Stimulated activated CD4-positive, alpha-beta T cell treated with anti-CD3 and anti-CD28 coated beads, Interleukin-2, amount 100 ng/mL, for 4 hours (primary cell): ENCODE measurements at places on chromosomes 1 and 21.

- DNase-seq, result no peak
These were observed 10.8 kb downstream of the MINDY1 start for GRCh38 chr1:150995896-150996295.

- no peak for DNase-seq
These were observed 719 bp upstream of the PARS2 start for GRCh38 chr1:54764922-54765561.

GRCh38 chr1:19410393-19410792 lies 74.9 kb downstream of the CAPZB start:
- no peak for DNase-seq

GRCh38 chr1:54782156-54782555 lies 17.8 kb upstream of the PARS2 start:
- DNase-seq, result no peak

DNA sequence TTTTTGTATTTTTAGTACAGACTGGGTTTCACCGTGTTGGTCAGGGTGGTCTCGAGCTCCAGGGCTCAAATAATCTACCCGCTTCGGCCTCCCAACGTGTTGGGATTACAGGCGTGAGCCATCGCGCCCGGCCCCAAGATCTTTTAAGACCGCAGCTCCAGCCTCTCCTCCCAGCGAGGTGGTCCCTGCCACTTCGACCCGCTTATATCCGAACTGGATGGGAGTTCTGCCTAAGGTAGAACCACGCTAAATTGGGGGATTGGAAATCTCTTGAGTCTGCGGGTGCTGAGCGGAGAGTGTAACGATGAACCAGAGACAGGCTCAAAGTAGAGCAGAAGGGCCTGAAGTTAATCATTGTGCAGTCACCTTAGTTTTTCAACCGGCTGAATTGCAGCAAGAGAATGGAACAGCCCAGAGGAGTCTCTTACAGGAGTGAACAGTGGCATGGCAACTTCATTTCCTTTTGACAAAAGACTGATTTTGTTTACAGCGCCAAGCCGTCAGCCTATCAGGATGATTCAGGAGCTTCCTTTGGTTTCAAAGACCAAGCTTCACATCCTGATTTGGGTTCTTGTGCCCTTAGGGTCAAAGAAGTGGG lies 726 bp upstream of the CYB5R1 start:
- DNase-seq, result no peak

GRCh38 chr1:84619383-84620102 lies 45.3 kb upstream of the CTBS start:
- DNase-seq, result peak; percentile 50

DNA sequence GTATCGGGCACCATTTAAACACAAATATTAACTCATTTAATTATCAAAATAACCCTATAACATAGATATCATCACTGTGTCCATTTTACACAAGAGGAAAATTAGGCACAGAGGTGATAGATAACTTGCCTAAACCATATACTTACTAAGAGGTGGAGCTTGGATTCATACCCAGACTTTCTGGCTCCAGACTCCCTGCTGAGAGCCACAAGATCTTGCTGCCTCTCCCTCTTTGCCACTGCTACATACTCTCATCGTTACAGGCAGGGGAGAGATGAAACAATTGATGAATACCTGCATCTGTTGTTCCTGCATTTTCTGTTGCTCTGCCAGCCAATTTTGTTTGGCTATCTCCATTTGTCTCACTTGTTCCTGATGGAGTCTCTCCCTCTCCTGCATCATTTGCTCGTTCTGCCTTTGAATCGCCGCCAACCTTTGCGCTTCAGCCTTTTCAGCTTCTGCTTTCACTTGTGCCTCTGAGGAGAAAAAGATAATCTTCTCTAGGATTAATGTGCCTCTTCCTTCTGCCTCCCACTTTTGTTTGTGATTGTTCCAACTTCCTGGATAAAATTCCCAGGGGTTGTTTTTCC lies 10.6 kb downstream of the GBP5 start:
- no peak for DNase-seq

- no peak for DNase-seq
These were observed 34.6 kb upstream of the LHX8 start for GRCh38 chr1:75099581-75099980.

GRCh38 chr1:84165601-84166000 lies 21.5 kb downstream of the PRKACB start:
- DNase-seq, result no peak

GRCh38 chr1:17340358-17340757 lies 31.6 kb upstream of the PADI6 start:
- DNase-seq, result no peak

DNA sequence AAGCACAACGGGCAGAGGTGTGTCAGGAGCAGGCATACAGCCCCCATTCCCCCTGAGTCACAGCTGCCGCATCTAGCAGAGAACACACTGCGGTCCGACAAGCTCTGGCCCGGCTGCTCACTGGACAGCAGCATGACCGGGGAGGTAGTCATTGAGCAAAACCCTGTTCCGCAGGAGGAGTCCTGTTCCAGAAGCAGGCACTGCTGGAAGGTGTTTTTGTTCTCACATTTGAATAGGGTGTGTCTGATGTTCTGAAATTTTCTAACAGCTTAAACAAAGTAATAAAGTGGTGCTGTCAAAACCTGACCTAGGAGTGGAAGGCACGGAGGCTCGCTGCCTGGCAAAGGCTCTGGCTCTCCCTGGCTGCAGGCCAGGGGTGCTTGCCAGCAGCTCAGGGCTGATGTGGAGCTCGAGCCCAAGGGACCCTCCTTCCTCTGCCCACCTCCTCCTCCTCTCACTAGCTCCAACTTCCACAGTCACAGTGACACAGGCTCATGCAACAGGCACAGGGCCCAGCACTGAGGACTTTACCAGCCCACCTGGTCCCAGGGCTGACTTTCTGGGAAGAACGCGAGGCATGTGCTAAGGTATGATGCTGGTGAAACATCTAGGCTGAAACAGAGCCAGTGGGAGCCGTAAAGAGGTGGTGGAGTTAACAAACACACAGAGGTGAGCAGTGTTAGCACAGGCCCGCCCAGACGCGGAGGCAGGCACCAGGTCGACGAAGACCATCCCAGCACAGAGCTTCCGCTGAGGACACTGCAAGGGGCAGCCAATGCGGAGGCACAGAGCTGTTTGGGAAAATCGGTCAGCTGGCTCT lies 118.6 kb upstream of the IFFO2 start:
- DNase-seq, result peak; percentile 3

- DNase-seq, result no peak
These were observed 2.6 kb upstream of the PDC start for GRCh38 chr1:186463511-186463910.

- DNase-seq, result no peak
These were observed 324.4 kb downstream of the KCTD3 start for GRCh38 chr1:215891266-215892057.

- no peak for DNase-seq
These were observed 7.2 kb upstream of the SMIM12 start for GRCh38 chr1:34866762-34867109.

GRCh38 chr1:216742625-216743024 lies 19.4 kb upstream of the ESRRG start:
- no peak for DNase-seq

GRCh38 chr1:108570128-108570527 lies 10.2 kb downstream of the EEIG2 start:
- DNase-seq, result no peak

- DNase-seq, result no peak
These were observed 65.8 kb upstream of the PRKACB start for GRCh38 chr1:84078108-84078841.

DNA sequence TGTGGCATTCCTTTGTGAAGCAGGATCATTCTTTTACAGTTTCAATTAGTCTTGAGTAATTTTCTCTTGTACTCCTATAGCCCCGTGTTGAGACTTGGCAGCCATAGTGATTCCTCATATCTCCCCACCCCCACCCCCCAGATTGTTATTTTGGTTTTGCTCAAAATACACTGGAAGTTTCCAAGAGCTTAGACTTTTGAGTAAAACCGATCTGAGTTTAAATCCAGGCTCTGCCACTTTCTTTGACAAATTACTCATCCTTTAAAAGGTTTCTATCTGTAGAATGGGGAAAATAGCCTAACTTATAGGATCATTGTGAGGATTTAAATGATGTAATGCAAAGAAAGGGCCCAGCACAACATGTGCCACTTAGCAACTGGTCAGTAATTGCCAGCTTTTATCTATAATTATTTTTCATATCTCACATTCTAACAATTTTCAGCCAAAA lies 53.1 kb upstream of the RC3H1 start:
- no peak for DNase-seq

GRCh38 chr1:1260843-1261560 lies 12.7 kb downstream of the UBE2J2 start:
- DNase-seq, result no peak

- no peak for DNase-seq
These were observed 46.1 kb downstream of the ACKR1 start for GRCh38 chr1:159250638-159251216.

- no peak for DNase-seq
These were observed 8.7 kb downstream of the BATF3 start for GRCh38 chr1:212690816-212691403.

- no peak for DNase-seq
These were observed 69.5 kb downstream of the XCL2 start for GRCh38 chr1:168474322-168474721.

GRCh38 chr1:63787875-63788274 lies 14.1 kb downstream of the ROR1 start:
- DNase-seq, result no peak

DNA sequence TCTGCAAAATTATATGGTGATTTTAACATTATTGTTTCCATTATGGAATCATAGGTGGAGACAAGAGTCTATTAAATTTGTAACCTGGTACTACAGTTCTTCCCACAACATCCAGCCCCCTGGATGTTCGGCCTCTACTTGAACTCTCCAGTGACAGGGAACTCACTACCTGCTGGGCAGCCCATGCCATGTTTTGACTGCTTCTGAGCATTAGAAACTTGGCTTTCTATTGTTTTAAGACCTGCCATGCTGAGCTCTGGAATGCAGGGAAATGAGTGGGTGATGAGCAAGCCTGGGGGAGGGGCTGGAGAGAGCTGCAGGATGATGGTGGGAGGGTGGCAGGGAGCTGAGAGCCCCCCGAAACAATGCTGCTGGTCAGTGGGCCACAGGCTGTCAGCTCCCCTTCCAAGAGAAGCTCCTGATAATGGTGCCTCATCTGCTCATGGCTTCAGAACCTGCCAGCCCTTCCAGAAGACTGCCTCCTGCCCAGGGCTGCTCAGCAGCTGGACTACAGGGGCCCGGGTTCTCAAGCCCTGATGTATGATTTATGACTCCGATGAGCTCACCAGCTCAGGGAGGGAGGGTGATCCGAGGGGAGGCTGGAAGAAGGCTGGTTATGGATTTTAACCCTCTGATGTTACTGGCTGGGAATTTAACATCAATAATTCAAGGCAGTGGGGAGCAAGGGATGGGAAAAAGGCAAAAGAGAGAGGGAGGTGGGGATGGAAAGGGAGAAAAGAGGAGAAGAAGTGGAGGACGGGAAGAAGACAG lies 205.0 kb downstream of the HIVEP3 start:
- no peak for DNase-seq

- no peak for DNase-seq
These were observed 154.8 kb downstream of the BACH1 start for GRCh38 chr21:29453511-29453910.

- DNase-seq, result no peak
These were observed 88.4 kb downstream of the C21orf91 start for GRCh38 chr21:17730782-17731181.

DNA sequence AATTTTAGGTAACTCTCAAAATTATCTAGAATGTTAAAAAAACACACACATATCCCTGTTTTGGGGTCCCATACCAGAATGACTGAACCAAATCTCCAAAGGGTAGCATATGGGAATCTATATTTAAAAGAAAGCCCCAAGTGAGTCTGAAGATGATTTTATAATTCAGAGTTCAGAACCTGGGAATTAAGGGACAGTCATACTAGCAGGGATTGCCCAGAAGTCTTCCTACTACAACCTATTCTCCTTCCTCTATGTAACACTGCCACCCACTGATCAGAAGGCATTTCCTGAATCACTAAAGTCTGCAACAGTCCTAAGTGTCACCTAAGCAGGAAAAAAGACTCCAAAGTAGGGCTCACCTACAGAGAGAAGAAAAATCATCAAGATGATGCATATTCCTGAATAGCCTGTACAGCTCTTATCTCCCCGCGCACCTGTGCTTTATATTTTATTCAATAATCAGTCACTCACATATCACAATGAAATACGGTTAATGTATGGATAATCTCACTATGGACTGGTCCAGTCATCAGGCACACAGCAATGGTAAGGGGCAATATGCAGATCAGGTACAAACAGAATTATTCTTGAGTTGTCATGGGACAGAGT lies 4.9 kb downstream of the RGS1 start:
- DNase-seq, result no peak

DNA sequence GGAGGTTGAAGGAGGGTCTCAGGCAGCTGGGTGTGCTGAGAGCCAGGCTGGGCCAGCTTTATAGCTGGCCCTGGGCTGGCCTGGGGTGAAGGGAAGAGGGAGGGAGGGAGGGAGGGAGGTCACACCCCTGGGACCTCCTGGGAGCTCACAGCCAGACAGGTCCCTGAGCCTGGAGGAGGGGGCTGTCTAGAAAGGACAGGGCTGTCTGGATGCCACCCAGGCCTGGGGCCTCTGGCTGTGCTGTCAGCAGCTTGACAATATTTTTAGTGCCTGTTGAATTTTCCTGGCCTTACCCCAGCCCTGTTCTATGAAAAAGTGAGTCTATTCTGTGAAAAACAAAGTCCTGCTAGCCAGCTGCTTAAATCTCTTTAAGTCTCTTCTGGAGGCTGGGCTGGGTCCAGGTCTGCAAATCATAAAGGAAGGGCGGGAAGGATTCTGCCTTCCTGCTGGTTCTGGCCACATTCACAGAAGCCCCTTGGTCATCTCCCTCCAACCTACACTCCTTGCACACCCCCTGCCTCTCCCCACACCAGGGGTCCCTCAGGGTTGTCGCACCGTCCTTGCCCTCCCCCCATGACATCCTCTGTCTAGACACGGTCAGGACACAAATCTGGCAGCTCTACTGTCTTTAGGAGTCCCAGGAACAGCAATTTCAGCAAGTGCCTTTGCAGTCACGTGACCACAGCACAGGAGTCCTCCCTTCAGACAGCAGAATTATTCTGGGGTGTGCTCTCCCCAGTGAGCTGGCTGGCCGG lies at the start of gene LEFTY2:
TSS of gene LEFTY2 (minus strand) at position 34 of the 755 bp plus-strand sequence. CDS start 80 bp downstream, outside the sequence.
- no peak for DNase-seq

GRCh38 chr1:44151808-44152207 lies 10.4 kb upstream of the KLF18 start:
- no peak for DNase-seq

- DNase-seq, result no peak
These were observed 785 bp downstream of the PGLYRP4 start for GRCh38 chr1:153347856-153348255.

DNA sequence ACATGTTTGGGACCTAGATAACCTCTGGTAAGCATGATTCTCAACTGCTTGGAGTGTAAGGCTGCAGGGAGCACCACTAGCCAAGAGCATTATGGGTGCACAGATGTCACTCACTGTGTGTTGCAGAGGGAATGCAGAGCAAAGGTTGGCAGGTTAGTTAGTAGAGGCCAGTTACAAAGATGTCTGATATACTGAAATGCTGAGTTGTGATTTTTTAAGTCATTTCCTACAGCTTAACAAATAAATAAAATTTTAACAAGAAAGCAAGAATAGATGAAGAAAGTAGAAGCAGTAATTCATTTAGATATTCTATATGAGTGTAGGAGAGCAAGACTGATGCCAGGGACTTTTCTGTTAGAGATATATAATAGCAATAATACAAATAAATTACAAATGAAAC lies 64.8 kb downstream of the MARK1 start:
- no peak for DNase-seq
